ENCODE measurements at places on chromosomes 2 and 18.
A peak's percentile ranks its signal among the peaks of the same experiment; 100 is the strongest.

- DNase-seq: peak; percentile 12
These were observed 133.5 kb upstream of the MGAT5 start for GRCh38 chr2:134120406-134120732.

DNA sequence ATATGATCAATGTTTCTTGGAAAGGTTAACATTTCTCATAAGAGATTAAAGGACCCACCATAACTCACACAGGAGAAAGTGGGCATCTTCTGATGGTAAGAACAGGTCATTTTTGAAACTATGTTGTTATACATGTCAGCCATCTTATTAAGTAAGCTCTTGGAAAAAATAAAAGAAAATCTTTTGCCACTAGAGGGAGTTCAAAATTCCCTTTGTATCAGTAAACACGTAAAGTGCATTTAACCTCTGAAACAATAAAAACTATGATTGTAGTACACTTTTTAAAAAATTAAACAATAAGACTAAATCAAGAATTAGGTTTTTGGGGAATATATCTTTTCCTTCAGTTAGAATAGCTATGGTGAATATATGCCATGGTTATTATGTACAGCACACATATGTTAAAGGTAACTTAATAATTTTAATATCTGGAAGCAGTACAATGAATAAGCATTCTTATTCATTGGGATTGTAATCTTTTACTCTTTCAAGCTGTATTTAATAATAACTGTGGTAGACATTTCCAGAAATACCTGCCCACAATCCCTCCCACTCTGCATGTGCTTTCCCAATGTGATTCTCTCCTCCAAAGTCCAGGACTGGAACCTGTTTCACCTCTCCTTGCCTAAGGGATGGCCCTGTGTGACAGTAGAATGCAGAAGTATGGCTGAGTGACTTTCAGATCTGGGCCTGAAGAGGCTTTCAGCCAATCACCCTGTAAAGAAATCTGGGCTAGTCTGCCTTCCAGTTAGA is 64.2 kb downstream of the RBMS1 start:
- peak; percentile 65 for DNase-seq

DNA sequence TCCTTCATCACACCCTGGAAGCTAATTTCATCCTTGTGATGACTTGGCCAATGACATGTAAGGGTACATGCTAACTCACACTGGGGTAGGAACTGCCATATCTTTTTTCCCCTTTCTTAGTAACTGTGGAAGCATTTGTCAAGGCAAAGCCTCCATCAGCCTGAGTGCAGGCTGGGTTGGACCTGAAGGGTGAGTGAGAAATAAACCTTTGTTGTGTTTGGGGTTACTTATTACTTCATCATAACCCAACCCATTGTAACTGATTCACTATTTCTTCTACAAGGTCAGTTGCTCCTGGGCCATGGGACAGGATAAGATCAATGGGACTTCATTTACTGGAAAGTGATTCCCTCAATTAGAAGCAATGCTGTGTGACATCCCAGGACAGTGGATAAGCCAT is 108.4 kb downstream of the COL6A3 start:
- no peak for DNase-seq

GRCh38 chr18:59085126-59085794 is 54.4 kb upstream of the SEC11C start:
- DNase-seq: no peak

- DNase-seq: peak; percentile 66
These were observed 13.9 kb upstream of the SLC1A4 start for GRCh38 chr2:64975232-64975821.

- DNase-seq: no peak
These were observed 79.7 kb upstream of the CYTIP start for GRCh38 chr2:157523270-157524247.

DNA sequence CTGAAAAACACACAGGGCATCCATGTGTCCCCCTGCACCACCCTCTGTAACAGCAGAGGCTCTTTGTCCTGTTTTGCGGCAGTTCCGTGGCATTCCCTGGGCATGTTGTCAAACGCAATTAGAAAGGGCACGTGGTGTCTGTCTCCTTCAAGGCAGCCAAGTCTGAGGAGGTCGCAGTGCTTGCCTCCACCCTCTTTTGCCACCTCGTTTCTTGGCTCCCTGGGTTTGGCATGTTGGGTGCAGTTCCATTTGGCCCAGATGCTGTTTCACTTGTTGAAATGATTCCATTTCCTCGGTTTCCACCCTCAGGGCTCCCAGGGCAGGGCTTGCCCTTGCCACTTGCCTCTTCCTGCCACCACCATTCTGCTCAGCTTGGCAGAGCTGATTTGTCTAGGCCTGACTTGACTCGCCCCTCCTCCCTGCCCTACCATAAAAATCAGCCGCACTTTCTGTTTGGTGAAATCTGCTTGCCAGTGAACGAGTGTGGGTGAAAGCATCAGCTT is 12.4 kb downstream of the CCL20 start:
- no peak for DNase-seq

DNA sequence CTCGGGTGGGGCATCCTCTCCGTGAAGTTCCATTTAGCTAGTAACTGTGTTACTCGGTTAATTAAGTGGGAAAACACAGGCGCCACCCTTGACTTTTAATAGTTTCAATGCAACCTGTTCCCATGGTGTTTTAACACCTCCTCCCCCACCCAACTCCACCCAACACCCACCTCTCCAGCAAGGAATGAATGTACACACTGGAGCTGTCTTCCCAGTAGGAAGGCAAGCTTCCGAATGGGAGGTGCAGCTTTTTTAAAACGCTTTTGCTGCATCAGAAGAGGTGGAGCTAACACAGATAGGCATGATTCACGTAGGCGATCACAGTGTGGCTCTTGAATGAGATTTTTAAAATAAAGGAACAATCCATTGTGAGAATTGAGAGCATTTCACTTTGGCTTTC is 73.8 kb upstream of the AGAP1 start:
- no peak for DNase-seq

DNA sequence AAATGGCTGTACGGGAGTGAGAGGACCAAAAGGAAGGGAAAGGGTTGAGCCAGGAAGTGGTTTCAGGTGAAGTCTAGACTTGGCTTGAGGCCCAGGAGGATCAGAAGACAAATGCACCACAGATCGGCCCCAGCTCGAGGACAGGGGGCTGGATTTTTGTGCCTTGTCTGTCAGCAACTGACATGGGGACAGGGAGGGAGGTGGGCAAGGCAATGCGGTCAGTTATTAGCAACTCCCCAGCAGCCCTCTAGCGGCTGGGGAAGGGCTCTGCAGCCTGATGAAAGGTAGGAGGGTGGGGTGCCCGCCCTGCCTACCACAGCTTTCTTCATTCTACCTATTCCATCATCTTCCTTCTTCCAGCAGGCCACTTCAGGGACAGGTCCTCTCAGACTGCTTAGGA is 50.0 kb downstream of the CPO start:
- peak; percentile 19 for DNase-seq

DNA sequence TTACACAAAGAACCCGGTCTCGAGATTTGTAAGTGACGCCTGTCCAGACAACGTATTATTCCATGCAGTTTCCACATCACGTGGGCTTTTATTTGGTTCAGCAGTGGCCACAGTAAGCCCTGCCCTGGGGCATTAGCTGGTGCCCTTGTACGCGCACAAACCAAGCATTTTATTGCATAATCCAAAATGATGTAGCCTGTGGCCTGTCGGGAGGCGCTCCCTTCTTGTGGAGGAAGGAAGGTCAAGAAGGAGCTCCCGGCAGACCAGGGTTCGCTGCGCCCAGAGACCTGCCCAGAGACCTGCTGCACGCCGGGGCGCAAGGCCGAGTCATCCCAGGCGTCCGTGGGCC is 179.6 kb upstream of the ALKAL2 start:
- DNase-seq: no peak

DNA sequence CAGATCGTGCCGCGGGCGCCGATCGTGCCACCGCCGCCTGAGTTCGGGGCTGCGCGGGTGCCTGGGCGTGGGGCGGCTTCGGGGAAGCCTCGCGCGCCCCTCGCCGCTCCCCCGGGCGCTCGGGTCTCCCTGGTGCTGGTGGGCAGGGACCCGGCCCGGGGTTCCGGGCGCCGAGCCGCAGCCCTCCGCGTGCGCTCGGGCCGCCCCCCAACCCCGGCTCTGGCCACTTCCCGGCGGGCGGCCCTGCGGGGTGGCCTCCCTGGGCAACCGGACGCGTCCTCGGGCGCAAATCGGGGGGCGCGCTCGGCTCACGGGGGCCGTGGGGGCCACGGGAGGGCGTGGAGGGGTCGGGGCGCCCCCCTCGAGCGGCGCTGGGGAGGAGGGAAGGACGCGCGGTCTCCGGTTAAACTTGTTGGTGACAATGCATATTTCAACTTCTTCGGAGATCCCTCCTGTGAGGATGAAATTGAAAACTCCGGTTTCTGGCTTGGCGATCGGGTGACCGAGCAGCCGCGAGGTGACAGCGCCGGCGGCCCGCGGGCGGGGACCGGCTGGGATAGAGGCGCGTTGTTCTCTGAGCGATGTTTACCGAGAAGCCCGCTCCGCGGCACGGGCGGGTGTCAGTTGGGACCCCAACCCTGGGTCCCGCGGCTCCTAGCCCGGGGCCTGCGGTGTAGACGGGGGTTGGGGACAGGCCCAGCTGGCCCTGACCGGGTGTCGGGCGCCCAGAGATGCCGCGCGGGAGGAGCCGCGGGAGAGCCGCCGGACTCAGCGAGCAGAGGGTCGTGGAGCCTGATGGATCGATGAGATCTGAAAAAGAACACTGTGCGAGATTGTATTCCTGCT is 676 bp downstream of the SH3BP4 start:
- no peak for DNase-seq

DNA sequence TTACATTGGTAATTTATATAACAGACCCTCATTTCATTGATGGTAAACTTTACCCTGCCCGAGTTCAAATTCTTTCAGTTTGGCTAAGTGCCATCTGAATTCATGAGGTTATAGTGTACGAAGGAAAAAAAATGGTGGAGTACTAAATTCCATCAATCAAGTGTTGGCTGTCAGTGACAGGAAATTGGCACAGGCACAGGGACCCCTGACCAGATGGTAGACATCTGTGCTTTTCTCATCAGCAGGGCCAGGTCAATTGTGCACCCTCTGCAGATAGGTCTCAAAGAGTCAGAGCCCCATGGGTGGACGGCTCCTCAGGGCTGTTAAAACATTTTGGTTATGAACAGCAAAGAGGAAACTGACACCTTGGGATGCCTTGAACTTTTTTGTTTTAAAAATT is 439.2 kb downstream of the SETBP1 start:
- DNase-seq: no peak

- DNase-seq: no peak
These were observed 88.5 kb downstream of the SOCS6 start for GRCh38 chr18:70377317-70377799.

DNA sequence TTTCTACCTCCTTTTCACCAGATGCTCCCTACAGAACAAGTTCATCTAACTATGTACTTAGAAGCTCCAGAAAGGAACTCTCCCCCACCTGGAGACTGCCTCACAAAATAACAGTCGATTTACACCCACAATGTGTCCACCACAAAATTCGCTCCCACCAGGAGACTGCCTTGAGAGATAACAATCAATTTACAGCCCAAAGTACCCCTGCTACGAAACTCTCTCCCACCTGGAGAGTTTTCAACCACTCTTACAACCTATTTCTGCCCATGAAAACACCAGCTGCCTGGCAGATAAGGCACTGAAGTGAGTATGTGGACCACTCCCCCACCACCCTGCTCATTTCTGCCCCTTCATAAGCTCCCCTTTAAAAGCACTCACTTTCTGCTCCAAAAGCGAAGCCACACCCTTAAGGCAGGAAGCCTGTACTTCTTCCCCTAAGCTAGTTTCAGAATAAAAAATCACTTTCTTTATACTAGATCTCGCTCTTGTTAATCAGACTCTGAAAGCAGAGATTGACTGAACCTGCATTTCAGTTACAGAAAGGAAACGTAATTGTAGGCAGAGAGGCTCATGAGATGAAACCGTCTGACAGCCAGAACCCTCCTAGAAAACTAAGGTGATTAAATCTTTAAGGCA is 94.4 kb upstream of the RBBP8 start:
- no peak for DNase-seq

DNA sequence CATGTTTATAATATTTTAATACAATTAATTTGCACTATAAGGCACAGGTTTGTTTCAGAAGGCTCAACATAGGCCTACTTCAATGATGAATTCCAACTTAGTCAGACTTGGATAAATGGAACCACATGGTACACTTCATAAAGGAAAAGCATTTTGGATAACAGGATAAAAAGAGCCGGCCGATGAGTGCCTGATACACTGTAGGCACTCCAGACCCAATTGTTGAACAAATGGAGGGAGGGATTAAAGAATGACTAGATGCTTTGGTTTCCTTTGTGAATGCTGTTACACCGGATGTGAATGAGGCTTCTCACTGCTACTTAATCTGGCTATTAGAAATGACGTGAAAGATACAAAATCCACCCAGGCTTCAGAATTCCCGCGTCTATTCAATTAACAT is 104.1 kb upstream of the KCTD1 start:
- DNase-seq: no peak

GRCh38 chr2:198534756-198535155 is 730.4 kb downstream of the PLCL1 start:
- DNase-seq: no peak

DNA sequence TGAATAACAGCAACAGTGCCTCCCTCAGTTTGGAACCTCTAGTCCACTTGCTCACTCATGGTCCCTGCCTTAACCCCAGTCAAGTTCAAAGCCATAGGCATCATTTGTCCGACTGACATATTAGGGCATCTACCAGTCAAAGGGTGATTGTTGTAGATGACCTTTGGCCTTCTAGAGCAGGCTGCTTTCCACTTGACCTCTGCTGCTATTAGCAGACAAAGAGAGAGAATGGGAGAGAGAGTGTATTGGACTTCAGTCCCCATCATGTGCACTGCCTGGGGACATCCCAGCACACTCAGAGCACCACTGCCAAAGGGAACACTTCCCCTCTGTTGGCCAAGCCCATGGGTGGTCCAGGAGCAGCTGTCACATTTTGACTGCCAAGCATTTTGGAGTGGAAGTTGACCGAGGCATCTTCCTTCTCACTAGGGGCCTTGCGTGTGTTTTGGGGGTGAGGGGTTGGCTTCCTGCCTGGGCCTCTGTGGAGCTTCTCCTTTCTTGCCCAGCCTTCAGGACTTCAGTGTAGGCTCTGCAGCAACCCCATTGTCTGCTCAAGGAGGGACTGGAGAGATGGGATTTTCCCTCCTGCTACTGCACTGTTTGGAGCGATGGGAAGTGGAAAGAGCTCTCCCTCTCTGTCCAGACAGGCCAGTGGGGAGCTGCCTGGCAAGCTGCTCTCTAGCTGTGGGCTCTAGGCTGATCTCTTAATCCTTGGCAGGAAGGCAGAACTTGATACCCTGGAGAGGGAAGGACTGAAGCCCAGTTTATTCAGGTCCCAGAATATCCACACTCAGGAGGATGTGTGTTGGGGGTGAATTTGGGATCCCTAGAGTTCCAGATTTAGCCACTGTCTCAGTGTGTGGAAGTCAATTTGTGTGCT is 68.1 kb downstream of the TMEM247 start:
- no peak for DNase-seq

DNA sequence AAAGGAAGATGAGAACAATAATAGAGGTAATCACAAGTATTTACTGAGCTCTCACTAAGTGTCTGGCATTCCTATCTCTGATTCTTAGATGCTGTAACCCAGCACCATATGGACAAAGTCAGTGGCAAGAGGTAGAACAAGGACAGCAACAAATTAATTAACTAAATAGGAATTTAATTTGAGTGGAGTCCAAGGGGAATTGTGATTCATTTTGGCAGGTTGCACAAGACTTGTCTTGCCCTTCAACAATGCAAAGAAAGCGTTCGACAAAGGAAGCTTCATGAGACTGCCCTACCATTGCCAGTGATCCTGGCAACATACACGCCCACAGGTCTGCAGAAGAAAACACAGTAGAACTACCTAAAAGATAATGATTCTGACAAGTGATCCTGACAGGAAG is 221.6 kb downstream of the RBM43 start:
- DNase-seq: peak; percentile 31

All from fibroblast of skin of right biceps (primary cell).